Activated CD4-positive, alpha-beta T cell treated with anti-CD3 and anti-CD28 coated beads for 36 hours (primary cell): ENCODE measurements at places on chromosomes 3 and 15.

DNA sequence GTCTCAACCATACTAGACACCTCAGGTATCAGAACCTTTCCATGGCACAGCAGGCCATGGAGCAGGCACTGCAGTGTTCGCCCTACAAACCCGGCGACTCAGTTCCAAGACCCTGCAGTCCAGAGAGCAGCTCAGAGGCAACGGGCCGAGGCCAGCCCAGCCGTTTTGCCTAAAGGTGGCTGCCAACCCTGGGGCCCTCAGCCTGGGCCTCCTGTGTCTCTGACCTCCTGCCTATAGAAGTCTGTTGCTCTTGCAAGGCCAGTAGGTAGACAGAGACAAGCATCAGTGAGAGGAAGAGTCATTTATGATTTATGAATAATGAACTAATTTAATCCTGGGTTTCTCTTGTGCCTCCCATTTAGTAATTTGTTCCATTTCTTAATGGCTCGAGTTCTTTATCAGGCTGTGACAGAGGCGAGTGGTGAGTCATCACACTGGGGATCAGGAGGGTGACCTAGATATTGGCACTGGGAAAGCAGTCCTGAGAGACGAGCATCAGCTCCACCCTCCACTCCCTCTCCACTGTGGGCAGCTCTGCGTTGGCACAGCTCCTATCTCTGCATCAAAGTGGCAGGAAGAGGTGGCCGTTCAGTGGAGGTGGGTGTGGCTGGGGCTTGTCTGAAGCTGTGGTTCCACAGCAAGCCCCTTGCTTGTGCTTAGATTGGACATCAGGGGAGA, 79.8 kb downstream of the ABHD5 start:
- peak; percentile 52 for DNase-seq

DNA sequence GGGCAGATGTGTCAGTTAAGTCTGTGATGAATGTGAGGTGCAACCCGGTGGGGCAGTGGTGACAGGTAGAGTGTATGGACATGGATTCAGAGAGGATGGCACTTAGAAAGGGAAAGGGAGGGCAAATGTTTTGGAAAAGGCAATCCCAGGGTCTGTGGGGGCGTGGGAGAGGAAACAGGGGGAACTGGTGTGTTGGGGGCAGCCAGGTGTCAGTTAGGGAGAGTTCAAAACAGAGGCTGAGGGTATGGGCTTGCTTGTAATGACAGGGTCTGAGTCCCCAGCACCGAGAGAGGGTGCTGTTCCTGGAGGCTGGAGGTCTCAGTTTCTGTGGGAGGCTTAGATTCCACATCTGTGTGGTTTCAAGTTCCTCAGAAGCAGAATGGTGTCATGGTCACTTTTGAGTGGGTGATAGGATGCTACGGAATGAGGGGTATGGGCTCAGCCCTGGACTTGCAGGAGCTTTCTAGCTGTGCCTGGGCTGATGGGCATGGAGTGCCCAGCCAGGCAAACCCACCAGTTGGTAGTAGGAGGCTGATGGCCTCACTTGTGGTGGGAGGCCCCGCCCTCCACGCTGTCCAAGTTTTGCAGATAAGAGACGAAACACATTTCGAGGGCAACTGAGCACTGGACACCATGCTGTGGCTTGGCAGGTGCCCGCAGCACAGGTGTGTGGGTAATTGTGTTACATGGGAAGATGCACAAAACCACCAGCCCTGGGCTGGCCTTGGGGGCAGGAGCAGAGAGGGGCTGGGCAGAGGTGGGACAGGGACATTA, 209.4 kb downstream of the RPLP1 start:
- DNase-seq = no peak

DNA sequence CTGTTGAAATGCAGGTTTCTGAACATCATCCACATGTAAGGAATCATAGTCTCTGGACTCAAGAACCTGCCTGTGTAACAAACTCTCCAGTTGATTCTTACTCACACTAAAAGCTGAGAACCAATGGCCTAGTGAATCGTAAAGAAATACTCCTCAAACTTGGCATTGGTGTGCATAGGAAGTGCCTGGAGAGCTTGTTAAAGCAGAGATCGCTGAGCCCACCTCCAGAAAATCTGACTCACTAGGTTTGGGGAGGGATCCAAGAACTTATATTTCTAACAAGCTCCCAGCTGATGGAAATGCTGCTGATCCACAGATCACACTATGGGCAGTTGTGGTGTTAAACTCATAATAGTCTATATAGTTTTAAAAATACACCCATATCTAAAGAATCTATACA, 55.8 kb upstream of the LMCD1 start:
- DNase-seq = no peak

- DNase-seq = peak; percentile 60
Observed at GRCh38 chr15:100001405-100001804, 268.2 kb upstream of the LYSMD4 start.

- no peak for DNase-seq
Observed at GRCh38 chr3:144585408-144585807, 613.8 kb downstream of the DIPK2A start.

- DNase-seq = no peak
Observed at GRCh38 chr15:49239105-49239504, 69.1 kb downstream of the GALK2 start.

DNA sequence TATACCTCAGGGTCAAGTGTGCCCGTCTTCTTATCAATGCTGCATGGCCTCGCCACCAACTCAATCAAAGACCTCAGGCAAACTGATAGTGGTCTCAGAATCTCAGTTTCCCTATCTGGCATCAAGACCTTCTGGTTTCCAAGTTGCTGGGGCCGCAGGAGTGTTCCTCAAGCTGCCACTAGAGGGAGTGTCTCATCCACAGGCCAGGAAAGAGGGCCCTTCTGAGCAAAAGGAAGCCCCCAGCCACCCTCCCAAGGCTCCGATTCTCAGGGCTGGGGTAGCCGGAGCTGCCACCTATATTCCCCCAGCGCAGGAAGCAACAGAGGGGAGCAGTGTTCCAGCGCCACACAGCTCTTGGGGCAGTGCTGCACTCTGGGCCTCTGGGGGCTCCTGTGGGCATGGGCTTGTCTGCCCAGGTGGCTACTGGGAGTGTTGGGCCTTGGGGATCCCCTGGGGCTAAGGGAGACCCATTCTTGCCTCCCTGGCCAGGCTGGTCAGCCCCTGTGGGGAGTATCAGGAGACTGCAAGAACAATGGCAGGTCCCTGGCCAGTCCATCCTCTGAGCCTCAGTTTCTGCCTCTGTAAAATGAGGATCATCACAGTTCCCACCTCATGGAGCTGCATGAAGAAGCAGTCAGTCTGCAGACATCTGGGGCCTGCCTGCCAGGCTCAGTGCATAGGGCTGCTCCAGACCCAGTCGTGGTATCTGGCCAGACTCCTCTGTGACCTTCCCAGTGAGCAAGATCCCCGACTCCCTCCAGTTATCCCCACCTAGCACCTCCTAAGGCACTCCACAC, 23.4 kb upstream of the SEC13 start:
- DNase-seq = peak; percentile 72

DNA sequence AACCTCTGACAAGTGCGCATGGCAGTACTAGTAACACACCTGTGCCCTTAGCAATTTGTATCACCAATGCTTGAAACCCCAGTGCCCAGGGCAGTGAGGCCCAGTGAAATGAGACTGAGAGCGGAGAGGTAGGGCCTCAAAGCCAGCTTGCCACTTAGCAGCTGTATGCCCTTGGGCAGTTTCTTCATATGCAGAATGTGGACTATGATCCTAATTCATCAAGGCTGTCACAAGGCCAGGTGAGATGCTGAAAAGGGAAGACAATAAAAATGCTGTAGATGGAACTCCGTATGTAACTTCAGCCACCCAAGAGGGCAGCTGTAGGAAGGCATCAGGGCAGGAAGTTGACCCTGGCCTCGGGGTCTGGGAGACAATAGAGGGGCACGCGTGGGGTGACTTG, 74.4 kb downstream of the KY start:
- no peak for DNase-seq

GRCh38 chr3:132405609-132406299, 11.5 kb upstream of the DNAJC13 start:
- DNase-seq = no peak

DNA sequence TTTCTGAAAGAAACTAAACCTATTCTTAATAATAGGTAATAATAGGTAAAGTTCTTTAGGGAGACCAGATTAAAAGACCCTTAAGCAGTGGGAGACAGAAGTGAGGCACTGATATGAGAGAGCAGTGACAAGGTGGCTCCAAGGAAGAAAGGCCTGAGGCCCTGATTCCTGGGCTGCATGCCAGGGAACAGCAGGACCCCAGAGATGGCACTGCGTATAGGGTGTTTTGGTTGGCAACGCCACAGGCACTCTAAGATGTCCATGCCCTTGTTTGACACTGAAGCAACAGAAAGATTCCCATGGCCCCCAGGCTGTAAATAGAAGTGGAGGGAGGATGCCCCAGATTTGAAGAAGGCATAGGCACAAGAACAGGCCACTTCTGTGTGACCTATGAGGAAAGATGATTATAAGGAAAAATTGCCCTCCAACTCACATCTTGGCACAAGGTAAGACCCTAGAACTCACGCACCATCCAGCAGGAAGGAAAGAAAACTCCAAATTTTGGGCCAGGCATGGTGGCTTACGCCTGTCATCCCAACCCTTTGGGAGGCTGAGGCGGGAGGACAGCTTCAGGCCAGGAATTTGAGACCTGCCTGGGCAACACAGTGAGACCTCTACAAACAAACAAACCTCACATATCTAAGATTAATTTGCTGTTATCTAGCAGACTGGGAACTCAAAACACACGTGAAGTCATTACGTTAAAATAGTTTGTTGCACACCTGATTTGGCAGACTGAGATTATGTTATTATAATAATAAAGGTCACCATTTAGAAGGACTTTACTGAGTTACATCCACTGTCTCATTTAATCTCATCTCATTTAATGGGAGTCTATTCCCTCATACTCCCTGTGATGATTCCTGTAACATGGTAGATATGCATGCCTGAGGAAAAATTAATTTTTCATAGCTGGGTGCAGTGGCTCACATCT, 10.5 kb upstream of the BLM start:
- DNase-seq = no peak

DNA sequence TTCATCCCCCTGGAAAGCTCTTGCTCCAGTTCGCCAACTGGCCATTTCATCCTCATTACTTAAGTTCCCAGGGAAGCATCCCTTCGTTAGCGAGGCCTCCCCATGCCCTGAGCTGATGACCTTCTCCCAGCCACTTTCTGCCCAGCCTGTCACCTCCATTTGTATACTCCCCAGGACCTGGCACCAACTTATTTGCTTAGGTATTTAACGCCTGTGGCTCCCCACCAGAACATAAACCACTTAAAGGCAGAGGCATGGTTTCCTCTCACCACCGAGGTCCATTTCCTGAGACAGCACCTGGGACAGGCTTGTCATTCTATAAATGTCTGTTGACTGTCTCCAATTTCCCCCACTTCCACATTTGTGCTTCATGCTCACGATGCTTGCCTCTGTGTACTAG, 189.0 kb downstream of the ZNF621 start:
- DNase-seq = no peak

DNA sequence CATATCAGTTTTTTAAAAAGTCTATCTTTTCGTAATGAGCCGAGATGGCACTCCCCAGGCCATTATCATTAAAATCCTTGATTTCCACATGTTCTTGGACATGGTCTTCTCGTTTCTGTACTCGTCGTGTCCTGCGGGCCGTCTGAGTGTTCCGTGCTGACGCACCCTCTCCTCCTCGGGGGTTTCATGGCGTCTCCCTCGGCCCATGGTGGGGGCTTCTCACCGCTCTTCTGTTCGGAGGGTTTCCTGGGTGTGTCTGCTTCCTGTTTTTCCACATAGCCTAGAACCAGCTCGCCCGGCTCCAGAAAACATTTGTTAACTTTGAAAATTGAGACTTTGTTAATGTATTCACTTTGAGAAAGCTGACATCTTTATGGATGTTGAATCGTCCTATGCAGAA, 92.7 kb downstream of the VGLL4 start:
- no peak for DNase-seq

GRCh38 chr3:143657391-143657790, 190.9 kb downstream of the SLC9A9 start:
- DNase-seq = no peak

DNA sequence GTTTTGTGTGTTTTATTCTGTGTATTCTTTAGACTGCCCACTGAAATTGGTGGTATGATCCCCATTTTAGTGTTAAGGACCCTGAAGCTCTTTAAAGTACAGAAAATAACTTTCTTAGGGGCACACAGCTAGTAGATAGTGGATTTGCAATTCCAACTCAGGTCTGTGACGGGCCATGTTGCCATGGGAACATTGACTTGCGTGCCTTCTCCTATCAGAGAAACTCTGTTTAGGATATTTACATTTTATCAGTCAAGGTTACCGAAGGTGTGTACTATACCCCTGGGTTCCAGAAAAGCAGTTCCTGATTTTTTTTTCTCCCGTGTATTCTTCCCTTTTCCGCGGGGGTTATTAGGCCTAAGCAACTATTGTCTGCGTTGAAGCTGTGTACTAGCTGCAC, 19.4 kb downstream of the MYZAP start:
- no peak for DNase-seq

DNA sequence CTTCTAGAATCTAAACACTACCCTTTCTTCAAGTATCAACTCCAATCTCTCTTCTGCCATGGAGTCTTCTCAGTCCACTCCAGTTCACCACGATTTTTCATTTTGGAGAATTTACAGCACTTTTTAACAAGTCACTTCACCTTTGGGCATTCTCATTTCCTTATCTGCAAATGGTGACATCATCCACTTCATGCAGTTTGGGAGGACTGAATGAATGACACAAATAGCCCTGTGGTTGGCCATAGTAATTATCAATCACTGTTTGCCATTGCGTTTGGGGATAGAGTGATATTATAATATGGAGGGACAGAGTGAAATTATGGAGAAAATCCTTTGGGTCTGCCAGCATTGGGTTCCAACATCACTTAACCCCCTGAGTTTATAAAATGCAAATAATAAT, 38.0 kb upstream of the TM4SF1 start:
- no peak for DNase-seq

DNA sequence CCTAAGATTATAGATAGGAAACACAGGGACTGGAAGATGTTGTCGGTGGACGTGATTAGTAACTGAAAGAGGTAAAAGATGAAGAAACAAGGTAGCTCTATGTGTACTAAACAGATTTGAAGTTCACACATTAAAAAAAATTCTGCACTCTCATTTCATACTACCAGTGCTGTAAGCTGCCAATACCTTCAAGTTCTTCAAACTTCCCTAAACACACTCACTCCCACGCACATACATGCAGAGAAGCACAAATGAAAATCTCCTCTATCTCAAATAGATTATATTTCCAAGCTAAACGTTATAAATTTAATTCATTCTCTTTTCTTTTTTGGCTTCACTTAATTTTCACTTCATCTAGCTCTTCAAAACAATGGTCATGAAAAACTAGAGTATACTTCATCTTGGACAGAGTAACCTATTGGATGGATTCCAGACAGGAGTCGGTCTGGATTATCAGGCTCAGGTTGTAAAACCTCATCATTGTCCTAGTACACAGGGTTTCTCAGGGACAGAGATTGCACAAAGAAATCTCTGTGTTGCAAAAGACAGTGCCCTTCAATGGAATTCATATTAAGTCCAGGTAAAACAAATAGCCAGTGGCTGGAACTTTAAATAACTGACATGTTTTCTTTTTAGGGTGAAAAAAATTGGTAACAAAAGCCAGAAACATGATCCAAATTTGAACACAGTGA, 408.1 kb upstream of the ZNF385D start:
- DNase-seq = no peak

GRCh38 chr3:141746962-141747361, 8.9 kb downstream of the RNF7 start:
- no peak for DNase-seq

- no peak for DNase-seq
Observed at GRCh38 chr3:191753196-191753595, 292.2 kb downstream of the PYDC2 start.

- no peak for DNase-seq
Observed at GRCh38 chr15:41971895-41972252, 483 bp downstream of the EHD4 start.

- no peak for DNase-seq
Observed at GRCh38 chr3:68090571-68090970, 436.2 kb upstream of the SUCLG2 start.
